Neural progenitor cell (in vitro differentiated cells): ENCODE measurements at places on chromosomes 11 and 22.
A peak's percentile ranks its signal among the peaks of the same experiment; 100 is the strongest.

DNA sequence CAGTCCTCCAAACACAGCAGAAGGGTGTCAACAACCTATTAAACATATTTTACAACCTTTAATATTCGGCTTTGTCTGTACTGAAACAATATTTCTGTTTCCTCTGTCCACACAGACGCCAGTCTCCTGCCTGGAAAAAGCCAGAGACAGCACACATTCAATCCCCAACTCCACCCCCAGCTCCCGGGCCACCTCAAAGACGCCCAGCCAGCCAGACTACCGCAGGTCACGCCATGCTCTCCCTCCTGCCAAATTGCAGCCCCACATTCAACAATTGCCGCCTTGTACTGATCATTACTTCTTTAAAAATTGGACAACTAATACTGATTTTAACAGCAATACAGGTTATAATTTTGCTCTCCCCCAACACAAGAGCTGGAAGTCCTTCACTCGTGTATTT, 1.2 kb downstream of the SERGEF start:
- peak; percentile 15 for DNase-seq

GRCh38 chr22:37750596-37751162, 53.8 kb downstream of the TRIOBP start:
- DNase-seq: no peak

GRCh38 chr11:66150140-66150539, 80.1 kb downstream of the PACS1 start:
- DNase-seq: no peak

GRCh38 chr11:2901196-2901796, 15.7 kb upstream of the CDKN1C start:
- DNase-seq: no peak

DNA sequence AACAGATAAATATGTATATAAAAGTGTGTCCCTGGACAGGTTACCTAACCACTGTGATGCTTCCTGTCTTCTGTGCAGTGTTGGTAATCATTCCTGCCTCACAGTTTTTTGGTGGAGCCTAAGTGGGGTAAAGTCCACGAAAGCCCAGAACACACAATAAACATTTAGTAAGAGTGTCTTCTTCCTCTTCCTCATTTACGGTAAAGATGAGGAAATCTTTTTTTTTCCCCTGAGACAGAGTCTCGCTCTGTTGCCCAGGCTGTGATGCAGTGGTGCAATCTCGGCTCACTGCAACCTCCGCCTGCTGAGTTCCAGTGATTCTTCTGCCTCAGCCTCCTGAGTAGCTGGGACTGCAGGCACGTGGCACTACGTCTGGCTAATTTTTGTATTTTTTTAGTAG, 117.1 kb downstream of the LDLRAD3 start:
- no peak for DNase-seq

GRCh38 chr11:117734601-117735024, 62.4 kb downstream of the DSCAML1 start:
- DNase-seq: no peak
